ENCODE measurements at places on chromosomes 5 and 9.
A peak's percentile ranks its signal among the peaks of the same experiment; 100 is the strongest.

GRCh38 chr5:118791926-118792734 is 196.2 kb downstream of the DTWD2 start:
- DNase-seq, result peak; percentile 56

DNA sequence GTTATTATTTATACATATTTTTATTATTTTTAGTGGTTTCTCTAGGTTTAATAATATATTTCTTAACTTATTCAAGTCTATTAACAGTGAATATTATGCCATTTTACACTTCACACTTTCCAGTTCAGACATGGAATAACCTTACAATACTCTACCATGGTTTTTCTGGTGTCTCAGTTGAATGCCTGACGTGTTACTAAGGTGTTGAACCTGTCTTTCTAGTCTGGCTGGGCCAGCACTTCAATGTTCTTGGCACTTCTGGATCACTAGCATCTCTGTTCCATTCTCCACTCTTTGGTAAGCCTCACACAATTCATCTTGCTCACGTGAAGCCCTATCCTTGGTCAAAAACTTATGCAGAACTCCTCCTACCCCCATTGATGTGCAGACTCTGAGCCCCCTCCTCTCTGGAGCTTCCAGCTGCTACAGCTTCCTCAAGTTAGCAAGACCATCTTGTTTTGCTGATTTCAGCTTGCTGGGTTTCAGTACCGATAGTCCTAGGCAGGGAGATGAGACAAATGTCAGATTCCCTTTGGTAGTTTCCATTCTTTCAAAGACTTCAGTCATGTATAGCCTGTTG is 243.1 kb downstream of the FBXO4 start:
- peak; percentile 20 for DNase-seq

DNA sequence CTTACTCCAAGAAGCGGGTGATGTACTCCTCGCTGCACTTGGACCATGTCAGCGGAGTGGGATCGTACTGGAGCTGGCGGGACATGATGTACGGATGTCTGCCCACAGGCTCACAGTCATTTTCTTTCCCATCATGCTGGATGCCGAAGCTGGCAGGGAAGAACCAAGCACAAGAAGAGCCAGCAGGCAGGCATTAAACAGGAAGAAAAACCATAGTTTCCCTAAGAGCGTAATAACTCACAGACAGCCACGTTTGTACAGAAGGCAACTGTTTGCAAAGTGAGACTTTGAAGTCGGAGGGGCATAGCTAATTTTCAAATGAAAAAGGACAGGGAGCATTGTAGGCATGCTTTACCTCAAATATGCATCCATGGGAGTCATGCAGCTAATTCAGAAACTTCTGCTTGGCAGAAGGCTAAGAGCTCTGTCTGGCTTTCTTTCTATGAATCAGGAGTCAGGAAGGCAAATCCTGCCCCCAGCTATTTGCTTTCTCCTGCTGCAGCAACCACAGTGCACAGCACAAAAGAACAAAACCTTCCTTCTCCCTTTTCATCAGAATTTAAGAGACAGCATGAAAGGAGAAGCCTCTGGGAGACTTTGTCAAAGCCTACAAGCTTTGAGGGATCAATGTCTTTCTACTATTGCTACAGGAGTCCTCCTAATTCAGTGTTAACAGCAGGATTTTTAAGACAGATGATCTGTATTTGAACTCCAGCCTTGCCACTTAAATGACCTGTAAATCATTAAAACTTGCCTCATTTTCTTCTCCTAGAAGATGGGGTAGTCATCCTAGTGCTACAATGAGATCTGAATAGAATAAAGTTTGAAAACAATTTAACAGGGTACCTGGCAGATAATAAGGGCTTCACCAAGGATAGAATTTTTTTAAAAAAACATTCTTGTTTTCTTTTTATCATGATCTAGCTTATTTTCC is 209.1 kb downstream of the TARS1 start:
- peak; percentile 57 for DNase-seq

GRCh38 chr5:31173614-31174013 is 19.9 kb upstream of the CDH6 start:
- DNase-seq, result no peak

- no peak for DNase-seq
Observed at GRCh38 chr5:76690037-76690679, 25.8 kb upstream of the F2R start.

DNA sequence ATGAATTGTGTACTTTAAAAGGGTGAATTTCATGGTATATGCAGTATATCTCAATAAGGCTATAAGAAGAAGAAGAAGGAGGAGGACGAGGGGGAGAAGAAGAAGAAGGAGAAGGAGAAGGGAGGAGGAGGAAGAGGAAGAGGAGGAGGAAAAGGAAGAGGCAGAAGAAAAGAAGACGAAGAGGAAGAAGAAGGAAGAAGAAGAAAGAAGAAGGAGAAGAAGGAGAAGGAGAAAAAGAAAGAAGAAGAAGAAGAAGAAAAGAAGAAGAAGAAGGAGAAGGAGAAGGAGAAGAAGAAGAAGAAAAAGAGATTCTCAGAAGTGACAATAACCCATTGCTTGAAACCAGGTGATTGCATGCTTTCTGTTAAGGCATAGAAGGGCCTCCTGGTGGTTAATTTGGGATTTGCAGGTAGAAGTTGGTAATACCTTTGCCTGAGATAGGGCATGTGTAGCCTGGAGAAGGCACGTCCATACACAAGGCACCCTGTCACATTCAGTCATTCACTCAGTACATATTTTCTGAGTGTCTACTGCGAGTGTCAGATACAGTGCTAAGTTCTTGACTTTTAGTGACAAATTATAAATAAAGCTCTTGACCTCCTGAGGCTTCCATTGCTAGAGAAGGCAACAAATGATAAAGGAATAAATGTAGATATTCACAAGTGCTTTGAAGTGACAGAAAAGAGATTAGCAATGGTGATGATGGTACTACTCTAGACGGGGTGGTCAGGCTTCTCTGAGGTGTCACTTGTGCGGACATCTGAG is 231.3 kb downstream of the NPR3 start:
- DNase-seq, result no peak

DNA sequence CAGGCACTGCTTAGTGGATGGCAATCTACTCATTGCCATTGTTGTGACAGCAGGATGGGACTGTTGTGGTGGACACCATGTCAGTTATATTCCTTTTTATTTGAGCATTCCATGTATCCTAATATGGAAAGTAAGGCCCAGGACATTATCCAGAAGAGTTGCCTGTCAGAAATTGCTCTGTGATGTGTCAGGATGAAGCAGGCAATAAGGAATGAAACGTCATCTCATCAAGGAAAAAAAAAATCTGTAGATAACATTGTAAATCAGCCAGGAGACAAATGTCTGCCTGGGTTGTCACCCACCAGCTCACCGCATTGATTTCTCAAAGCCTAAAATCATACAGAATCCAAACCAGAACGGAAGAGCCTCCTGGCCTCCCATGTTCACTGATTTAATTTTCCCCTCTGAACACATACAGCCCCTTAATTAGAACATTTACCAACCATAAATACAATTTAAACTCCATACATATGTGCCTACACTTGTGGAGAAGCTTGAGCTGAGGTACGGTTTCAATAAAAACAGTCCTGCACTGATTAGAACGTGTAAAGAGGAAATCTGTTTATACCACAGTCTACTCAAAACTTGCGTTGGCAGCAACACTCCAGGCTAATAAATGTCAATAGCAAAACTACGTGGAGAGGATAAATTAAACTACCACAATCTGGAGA is 73.9 kb downstream of the FOXD1 start:
- peak; percentile 87 for DNase-seq

DNA sequence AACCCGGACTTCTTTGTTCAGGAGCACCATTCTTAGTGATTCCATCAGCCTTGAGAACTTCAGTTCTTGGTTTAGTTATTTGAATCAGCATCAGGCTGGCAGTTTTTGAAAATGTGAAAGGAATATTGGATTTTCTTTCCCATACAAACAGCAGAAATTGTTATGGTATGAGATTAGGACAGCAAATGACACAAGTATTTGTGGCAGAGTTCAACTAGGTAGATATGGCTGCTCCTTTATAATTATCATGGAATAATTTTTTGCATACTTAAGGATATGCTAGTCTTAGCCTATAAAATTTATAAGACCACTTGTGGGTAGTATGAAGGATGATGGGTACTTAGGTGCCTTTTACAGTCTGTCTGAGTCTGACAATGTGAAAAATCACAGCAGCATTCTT is 25.5 kb downstream of the ERAP2 start:
- DNase-seq, result no peak

GRCh38 chr5:65203746-65204145 is 278.0 kb downstream of the ADAMTS6 start:
- DNase-seq, result peak; percentile 98

GRCh38 chr9:15936306-15936921 is 383.6 kb downstream of the CCDC171 start:
- no peak for DNase-seq

- DNase-seq, result no peak
Observed at GRCh38 chr5:112366987-112367386, 52.1 kb downstream of the EPB41L4A start.

DNA sequence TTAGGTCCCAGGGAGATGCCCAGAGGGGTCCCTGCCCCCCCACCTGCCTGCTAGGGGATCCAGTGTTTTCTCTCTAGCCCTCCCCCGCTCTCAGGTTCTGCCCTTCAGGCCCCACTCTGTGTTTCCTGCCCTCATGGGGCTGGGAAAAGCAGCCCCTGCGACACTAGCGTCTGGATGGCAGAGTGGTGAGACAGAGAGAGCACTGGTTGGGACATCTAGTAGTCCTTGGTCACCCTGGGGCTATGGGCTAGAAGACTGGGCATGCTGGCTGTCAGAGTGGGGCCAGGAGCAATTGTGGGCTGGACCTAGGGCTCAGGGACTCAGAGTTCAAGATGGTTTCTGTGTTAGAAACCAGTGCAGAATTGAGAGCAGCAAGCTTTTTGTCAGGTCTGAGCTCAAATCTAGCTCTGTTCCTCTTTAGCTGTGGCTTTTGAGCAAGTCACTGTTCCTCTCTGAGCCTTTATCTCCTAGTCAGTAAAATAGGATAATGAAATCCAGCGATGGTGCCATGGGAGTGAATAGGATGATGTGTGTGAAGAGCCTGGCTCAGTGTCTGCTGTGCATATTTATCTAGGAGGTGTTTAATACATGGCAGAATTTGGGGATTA is 39.0 kb downstream of the RGS3 start:
- no peak for DNase-seq

Data from foreskin keratinocyte (primary cell).